ENCODE measurements at places on chromosomes 6 and 20.

- no peak for DNase-seq
Measured at GRCh38 chr20:19807191-19807945, 49.3 kb downstream of the RIN2 start.

DNA sequence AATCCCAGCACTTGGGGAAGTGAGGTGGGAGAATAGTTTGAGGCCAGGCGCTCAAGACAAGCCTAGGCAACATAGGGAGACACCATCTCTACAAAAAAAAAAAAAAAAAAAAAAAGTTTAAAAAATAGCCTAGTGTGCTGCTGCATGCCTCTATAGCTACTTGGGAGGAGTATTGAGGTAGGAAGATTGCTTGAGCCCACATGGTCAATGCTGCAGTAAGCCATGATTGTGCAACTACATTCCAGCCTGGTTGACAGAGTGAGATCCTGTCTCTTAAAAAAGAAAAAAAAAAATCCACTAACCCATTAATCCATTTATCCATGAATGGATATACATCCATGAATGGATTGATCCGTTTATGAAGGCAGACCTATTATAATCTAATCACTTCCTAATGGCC is 1064.6 kb upstream of the EYS start:
- no peak for DNase-seq

DNA sequence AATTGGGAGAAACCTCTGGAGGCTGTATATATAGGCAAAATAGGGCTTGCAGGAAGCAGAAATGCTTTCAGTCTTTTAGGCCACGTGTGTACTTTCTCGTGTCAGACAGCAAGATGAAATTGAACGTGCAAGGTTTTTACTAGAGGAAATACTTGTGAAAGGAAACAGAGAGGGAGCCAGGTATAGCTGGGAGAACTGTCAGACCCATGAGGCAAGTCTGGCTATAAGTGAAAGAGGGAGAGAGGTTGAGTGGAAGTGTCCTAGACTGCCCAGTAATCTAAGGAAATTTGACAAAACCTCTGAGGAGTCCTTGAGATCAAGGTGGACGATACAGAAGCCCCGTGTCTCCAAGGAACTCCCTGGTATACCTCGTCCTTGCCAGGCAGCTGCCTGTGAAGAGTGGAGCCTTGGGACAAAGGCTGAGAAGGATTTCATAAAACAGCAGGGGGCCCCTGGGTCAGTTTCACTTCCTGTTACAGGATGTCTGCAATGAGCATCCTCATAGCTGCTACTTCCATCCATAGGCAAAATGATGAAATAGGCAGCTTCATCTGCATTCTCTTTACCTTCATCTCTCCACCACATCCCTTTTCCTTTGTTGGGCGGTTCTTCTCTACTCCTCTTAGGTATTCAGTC is 114.4 kb upstream of the MAP3K7 start:
- no peak for DNase-seq

GRCh38 chr6:35215665-35216411 is 2.1 kb downstream of the SCUBE3 start:
- no peak for DNase-seq

GRCh38 chr20:53296025-53296424 is 297.6 kb downstream of the ZNF217 start:
- DNase-seq: no peak

- no peak for DNase-seq
Measured at GRCh38 chr6:108580646-108581045, 19.9 kb downstream of the FOXO3 start.

DNA sequence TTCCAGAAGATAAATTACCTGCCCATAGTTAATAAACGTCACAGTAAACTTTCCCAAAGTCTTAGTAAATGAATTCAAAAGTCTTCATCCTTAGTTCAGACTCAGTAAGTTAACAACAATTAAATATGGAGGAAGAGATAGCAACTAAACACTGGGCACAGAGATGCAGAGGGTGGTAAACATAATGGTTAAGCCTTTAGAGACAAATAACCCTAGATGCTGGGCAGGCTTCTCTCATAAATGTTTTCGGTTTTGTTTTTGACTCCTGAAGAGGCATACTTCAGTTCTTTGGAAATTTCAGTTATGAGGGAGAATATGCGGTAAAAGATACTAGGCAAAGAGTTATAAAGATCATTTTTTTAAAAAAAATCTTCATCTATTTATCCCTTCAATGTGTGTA is 369.8 kb downstream of the FRK start:
- no peak for DNase-seq

DNA sequence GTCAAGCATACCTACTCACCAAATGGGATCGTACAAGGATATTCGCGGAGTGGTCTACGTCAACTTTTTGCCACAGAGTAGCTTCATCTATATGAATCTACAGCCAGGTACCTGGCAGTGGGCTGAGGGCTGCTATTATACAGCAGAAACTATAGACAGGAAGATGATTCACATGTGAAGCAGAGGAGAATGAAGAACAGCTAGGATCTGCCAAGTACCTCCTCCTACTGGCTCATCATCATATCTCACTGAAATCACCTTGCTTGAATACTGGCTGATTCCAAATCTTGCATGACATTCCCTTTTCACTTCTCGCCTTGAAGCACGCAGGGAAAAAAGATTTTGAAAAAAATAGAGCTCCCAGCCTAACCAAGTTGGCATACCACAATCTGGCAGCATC is 488.7 kb upstream of the NRSN1 start:
- no peak for DNase-seq

DNA sequence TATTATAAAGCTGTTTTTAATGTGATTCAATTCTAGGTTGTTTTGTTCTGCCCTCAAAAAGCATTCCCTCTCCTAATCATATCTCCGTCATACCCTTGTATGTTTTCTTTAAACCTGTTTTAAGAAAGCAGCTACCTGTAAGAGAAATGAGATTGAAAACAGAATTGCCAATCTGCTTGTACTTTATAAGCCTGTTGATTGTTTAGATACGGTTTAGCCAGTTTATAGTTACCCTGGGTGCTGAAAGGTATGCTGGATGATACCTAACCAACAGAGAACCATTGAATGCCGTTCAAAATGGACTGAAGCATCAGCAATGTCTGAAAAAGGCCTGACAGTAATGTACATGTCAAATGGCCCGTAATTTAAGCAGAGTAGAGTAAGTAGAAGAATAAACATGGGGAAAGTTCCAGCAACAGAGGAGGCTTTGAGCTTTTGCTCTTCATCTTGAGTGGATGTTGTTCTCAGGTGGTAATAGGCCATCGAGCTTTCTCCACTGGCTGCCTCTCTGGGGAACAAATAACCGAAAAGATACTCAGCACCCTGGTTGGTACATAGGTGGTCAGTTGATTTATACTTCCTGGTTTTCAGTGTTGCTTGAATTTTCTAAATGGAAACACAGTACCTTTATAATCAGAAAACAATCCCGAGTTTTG is 27.5 kb downstream of the PTPN1 start:
- DNase-seq: no peak

DNA sequence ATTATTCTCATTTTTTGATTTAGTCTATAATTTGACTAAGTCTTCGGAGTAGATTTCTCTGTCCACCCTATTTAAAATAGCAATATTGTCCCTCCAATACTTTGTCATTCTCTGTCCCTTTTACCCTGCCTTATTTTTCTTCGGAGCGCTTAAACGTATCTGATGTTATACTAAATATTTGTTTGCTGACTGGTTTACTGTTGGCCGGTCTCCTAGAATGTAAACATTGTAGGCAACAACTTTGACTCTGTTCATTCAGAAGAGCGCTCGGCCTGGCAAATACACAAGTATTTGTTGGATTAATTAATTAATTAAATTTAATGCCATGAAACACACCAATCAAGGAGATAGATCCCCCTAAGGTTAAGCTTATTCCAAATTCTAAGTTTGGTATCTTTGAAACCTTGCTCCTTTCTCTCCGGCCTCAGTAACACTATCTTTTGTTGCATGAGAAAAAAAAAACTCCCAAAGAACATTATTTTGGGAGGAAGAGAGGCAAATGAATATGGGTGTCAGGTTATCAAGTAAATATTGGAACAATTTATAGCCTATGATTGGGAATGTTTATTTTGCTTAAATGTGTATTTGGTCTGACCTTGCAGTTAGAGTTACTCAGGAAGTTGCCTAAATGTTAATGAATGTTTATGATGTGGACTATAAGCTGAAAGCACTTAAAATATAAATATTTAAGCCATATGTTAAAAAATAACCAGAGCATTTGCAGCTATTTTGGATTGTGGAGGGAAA is 231.1 kb downstream of the SOX4 start:
- DNase-seq: no peak

DNA sequence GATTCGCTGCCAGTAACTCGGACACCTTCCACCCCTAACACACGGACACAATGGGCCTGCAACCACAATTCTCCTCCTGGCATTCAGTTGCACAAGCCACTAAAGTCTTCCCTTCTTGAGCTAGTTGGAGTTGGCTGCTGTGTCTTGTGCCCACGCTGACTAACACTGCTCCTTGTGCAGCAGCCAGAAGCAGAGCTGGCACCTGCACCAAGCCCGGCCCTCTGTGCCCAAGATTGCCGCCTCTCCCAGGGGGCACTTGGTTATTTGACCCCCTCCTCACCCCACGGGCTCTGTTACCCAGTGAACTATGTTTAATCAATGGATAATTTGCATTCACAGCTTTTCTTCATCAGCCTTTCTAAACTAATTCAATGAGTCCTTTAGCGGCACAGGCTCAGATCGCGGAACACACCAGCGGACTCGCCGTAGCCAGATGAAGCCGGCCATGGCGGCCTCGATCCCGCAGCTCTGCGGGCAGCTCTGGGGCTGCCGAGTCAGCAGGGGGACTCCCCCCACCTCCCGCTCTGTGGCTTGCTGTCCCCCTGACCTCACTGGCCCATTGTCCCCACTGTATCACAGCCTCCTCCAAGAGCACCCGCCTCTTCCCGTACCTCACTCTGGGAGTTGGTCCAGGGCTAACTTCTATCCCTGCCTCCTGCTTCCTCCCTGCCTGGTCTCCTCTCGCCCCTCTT is 94.8 kb upstream of the AFDN start:
- peak; percentile 2 for DNase-seq

GRCh38 chr20:61419010-61419409 is 166.9 kb downstream of the CDH4 start:
- no peak for DNase-seq

DNA sequence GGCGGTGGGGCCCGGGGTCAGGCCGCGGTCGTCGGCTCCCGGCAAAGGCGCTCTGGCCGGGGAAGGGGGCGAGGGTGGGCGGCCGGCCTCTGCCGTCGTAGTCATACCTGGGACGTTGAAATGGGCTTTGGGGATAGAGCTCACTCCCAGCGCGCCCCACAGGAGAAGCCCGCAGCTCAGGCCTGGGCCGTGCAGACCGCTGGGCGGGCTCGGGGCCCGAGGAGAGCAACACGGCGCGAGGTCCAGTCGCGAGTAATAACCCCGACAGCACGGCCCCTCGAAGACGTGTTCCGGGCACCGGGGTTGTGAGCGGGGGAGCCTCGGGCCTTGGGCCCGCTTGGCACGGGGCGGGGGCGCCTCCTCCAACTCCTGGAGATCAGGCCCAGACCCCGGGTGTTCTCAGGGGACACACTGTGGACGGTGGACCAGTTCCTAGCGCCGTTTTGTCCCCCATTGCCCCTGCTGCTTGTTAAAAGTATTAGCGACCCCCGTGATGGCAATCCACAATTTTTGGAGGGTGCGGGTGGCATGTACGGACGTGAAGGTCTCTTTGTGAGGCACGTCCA is 10.9 kb downstream of the FOXC1 start:
- DNase-seq: no peak

DNA sequence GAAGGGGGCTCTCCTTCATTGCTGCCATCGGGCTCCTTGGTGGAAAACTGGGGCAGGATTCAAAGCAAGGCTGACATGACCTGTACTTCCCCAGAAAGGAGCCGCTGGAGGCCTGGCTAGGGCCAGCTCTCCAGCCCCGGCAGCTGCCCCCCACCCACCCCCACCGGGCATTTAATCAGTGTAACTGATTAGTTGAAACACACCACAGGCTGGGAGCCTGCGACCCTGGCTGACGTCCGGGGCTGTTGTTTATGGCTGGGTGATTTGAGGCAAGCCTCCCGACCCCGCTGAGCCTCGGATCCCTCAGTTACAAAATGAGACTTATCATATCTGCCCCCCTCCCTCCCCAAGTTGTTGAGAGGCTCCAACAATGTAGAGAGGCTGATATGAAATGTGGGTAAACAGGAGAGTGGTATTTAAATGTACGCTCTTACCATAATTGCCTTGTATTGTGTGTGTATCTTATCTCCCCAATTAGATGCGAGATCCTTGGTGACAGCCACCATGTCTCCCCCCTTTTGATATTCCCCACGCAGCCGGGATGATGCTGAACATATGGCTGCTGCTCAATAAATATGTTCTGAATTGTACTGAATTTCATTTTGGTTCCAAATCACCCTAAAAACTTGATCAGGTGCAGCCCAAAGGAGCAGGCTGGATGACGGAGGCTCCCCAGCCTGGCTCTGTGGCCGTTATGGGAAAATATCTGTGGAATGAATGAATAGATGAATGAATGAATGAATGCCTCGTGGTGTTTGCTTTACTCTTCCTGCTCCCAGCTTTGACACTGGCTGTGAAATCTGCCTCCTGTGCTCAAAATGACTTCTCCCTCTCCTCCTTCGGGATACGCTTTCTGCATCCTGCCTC is 31.8 kb upstream of the APCDD1L start:
- DNase-seq: no peak

DNA sequence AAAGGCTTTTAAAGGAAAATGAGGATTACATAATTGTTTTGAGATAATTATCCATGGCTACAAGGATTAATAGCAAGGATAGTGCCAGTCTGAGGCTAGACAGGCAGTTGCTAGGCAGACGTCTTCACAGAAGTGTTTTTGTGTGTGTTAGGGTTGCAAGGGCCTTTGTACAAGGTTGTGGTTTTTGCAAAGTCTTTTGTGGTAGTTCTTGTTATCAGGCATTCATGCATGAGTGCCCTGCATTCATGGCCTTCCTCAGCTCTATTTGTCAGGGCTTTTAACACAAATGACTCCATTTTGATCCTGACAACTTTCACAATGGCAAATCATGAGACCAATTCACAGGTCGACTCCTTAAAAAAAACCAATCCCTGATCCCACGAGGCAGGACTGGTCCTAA is 68.1 kb upstream of the TXNDC5 start:
- DNase-seq: no peak
